ENCODE measurements at places on chromosomes 16 and 17.
A peak's percentile ranks its signal among the peaks of the same experiment; 100 is the strongest.

- DNase-seq, result no peak
These were observed 21.5 kb upstream of the MYH13 start for GRCh38 chr17:10394201-10394887.

DNA sequence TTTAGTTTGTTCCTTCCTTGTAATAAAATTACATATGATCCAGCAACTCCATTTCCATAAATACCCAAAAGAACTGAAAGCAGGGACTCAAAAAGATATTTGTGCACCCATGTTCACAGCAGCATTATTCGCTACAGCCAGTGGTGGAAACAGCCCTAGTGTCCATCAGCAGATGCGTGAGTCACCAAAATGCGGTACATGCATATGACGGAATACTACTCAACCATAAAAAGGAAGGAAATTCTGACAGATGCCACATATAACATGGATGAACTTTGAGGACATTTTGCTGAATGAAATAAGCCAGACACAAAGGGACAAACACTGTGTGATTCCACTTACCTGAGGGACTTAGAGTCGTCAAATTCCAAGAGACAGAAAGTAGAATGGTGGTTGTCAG is 9.1 kb upstream of the SLC47A2 start:
- no peak for DNase-seq

- DNase-seq, result peak; percentile 72
These were observed 32.8 kb downstream of the CACNA1G start for GRCh38 chr17:50593321-50593720.

DNA sequence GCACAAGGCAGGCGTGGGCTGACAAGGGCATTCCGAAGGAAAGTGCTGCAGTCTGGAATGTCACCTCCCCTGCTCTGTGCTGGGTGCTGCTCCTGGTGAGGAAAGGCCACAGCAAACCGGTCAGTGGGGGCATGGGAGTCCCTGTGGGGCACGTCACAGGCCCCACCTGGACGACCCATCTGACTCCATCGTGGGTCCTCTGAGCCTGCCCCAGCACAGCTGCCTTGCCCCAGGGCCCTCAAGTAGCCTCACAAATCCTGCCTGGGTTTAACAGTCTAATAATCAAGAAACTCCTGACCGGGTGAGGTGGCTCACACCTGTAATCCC is 2.8 kb upstream of the MYO15B start:
- DNase-seq, result no peak

- no peak for DNase-seq
These were observed 419.0 kb upstream of the ASIC2 start for GRCh38 chr17:33712120-33712519.

Measured in prostate gland (tissue), 2 donors.